ENCODE measurements at places on chromosomes 7 and 10. TPM values are rescaled to one million over a fixed set of nuclear protein-coding genes. Genes with fewer than 3 reads are reported as not detected.

DNA sequence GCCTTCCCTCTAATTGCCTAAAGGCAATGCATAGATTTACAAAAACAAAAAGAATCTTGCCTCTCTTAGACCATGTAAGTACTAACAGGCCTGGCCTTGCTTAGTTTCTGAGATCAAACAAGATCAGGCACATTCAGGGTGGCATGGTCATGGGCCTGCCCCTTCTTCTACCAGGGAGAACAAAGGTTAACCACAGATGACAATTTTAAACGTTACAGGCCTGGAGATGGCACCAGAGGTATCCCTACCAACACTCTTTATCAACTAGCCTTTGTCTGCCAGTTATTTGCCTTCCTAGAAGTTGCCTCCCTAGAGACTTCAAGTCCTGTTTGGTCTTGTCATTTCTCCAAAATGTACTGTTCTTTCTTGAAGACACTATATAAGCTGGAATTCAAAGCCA is 252.6 kb downstream of the DOCK4 start:
- DNase-seq, result peak; percentile 92

GRCh38 chr10:49596836-49597235 is 13.3 kb upstream of the SLC18A3 start:
- DNase-seq, result no peak

GRCh38 chr10:102673236-102673818 is 29.0 kb downstream of the TRIM8 start:
- no peak for DNase-seq

DNA sequence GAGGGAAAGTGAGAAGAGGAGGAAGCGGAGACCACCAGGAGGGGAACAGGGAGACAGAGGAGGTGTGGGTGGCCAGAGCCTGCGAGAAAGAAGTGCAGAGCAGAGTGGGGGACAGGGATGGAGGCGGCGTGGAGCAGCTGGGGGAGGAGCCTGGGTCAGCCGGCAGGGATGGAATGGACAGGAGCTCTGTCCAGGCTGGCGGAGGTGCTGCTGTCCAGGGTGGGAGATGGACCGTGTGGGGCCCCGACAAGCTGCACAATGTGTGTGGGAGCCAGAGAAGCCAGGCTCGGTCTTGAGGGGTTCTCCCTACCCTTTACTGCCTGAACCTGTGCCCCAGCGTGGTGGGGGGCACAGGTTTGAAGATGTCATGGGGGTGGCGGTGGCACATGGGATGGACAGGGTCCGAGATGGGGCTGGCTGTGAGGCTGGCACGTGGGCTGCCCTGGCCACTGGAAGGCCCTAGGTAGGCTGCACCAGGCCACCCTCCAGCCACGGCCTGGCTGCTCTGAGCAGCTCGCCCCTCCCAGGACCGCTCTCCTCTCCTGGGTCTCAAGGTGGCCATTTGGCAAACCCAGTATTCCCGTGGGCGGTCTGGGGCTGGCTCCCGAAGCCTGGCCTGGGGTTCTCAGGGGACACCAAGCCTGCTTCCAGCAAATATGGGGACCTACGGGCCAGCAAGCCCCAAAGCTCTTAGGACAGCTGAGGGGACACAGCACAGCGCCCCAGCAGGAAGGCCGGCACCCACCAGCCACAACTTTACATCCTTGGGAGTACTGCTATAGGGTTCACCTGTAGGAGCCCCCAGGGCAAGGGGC is 32.3 kb downstream of the YKT6 start:
- no peak for DNase-seq

DNA sequence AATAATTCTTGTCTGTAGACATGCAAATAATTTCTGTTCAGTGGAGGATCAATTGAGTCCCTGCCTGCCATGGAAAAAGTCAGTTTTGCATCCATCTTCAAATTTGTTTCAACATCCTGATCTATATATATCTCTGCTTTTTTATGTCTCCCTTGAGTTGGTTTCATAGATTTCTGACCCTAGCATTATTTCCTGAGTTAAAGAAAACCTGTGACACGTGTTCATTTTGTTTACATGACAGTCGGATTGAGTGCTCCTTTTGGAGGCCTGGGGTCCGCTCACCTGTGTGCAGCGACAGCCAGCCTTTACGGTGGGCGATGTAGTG is 674 bp downstream of the MRPS24 start:
- no peak for DNase-seq

The ETV1 gene
- 1.5 TPM for polyA plus RNA-seq

The GPR37 gene
- polyA plus RNA-seq, result 0.38 TPM

The ZNF511 gene
- 42.9 TPM for polyA plus RNA-seq

Data from foreskin keratinocyte (primary cell).